ENCODE measurements at places on chromosomes 2 and 18.

DNA sequence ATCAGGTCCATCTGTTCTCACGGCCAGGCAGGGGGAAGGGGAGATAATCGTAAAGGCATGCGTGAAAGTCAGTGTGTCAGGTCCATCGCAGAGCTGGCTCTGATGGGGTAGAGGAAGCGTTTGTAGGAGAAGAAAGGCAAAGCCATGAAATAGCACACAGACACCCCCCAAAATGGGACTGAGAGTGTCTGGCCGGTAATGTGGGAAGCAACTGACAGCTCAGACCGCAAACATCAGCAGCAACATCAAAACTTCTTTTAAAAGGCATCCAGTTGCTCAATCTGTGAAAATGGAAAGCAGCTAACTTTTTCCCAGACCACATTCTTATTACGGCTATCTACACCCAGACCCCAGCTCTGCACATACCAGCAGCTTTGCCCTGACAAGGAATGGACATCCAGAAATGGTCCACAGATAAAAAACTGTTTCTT, 232.6 kb downstream of the EN1 start:
- no peak for DNase-seq

- DNase-seq: no peak
Measured at GRCh38 chr2:108324531-108325255, 36.0 kb downstream of the SULT1C2 start.

DNA sequence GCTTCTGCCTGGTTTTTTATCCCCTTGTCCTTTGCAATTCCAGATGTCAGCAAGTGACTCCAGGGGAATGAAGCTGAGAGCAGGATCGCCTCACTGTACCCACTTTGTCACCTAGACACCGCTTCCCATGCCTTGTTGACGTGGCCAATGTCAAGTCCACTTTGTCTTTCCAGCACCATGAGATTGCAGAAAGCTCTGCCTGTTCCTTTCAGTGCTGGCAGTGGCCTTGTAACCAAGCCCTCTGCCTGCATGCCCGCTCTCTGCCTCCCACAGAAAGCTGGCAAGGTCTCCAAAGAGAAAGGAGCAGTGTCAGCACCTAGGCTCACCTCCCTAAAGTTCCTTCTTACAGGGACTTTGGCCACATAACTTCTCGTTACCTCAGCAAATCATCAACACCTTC, 282.2 kb upstream of the ST6GAL2 start:
- no peak for DNase-seq

DNA sequence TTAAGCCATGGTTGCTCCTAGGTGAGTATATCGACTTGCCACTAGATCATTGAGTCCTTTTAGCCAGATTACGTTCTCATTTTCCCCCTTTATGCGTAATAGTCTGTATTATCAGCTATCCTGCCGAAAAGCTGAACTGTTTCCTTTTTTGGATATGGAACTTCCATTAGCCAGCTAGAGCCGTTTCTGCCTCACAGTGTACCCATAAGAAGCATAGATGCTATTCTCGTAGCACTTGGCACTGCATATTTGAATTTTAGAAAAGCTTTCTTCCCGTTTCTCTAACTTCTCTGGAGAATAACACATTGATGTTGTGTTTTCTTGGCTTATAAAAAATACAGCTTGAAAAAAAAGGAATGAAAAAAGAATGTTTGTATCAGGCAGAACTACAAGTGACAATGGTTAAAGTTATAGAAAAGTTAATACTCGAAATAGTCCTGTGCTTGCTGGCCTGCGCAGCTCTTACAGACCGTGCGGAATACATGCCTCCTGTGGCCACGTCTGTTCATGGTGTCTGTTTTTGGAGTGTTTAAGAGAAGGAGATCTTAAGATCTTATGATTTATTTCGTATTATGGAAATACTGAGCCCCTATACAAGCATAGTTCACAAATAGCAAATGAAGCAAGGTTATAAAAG, 710 bp downstream of the DUSP19 start:
- DNase-seq: no peak

All from NCI-H1930 (cell line).